Central memory CD4-positive, alpha-beta T cell (primary cell): ENCODE measurements at places on chromosomes 3 and 15.

DNA sequence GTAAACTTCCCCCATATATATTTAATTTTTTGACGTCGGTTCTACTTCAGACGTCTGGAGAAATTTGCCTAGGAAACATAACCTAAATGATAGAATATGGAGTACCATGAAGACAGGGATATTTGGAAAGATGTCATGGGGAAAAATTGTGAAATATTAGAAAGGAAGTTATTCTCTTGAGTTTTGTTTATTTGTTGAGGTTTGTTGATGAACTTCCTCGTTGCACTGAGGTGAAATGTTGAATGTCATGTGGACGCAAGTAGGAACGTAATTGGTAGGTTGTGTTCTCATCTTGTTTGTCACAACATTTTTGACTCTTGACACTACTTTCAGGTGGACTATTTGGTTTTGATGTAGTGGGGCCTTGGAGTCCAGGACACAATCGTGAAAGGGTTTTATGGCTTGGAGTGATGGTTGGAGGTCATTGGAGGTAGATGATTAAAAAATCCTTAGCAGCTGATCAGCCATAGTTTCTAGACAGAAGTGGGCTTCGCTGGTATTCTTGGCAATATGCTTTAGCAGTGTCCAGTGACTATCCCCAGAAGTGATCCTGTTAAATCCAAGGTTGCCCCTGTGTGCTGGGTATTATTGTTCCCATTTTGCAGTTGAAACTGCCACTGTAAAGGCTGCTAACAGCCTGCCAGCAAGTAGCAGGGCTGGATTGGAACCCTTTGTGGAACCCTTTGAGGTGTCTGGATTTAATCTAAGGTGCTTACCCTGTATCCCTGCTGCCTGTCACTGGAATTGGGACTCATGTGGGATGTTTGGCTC, 1.5 kb downstream of the ABHD5 start:
- DNase-seq, result no peak

GRCh38 chr3:110575702-110576101, 495.9 kb upstream of the NECTIN3 start:
- no peak for DNase-seq

DNA sequence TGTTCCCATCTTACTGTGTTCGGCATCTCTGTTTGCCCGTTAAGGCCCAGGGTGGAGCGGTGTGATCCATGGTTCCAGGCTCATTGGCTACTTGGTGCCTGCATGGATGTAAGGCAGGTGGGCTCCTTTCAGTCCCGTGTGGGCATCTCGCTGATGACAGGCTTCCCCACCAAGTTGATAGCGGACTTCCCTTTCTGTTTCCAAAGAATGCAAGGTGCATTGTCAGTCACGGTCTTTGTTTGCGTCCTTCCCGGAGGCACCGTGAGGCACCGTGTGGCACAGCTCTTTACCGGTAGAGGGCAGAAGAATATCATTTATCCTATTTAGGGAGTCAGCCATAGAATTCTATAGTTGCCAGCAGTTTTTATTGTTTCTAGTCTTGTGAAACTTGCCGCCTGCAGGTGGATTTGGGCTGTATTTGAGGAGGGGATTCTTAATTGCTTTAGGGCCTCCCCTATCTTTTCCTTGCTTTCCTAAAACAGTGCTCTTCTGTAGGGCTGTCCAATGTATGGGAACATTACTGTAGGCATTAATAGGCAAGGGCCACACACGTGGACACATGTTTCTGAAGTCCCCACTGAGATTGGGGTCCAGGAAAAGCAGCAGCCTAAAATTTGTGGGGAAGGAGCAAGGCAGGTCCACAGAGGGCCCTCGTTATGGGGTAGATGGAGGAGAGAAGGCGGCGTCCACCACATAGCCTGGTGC, 244.1 kb downstream of the SLCO3A1 start:
- peak; percentile 34 for DNase-seq

- DNase-seq, result no peak
Measured at GRCh38 chr3:39112113-39112512, 4.6 kb downstream of the TTC21A start.

DNA sequence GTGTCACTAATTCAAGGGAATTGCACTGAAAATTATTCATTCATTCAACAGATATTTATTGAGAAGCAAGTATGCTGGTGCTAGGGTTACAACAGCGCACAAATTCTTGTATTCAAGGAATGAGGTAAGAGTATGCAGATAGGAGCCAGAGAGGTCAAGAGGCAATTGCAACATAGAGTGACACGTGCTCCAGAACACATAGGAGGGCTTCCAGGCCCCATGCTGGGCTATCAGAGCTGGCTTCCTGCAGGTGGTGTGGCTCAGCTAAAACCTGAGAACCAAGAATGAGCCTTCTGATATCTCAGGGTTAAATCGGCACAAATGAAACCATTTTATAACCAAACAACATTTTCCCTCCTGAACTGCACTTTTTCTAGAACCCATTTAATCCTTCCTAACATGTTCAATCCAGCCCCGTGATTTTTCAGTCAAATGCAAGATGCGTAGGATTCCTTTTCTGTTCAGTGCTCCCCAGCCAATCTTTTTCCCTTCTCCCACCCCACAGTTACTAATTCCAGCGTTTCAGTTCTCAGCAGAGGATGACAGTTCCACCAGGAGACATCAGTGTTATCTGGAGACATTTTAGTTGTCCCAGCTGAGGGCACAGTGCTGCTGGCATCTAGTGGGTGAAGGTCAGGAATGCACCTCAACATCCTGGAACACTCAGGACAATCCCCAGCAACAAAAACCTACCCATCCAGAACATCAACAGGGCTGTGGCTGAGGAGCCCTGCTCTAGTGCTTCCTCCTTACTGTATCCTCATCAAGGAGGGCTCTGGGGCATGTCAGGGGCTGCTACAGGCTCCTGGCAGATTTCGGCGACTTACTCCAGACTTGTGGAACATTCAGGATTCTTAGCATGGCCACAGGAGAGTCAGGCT, 13.1 kb downstream of the CCR5AS start:
- DNase-seq, result no peak

GRCh38 chr3:54578417-54578816, 349.4 kb downstream of the LRTM1 start:
- DNase-seq, result no peak

DNA sequence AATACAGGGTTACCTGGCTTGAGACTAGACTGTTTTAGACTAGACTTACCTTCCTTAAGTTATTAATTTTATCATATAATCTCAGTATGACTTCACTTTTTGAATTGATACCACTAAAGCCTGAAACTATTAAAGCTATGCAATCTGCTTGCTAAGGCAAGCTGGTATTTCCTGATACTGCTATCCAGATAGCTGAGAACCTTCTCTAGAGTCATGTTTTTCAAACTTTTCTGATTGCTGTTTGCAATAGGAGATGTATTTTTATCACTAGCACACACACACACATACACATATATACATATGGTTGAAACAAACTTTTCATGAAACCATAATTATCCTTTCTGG, 9.3 kb upstream of the MAGI1 start:
- no peak for DNase-seq

GRCh38 chr15:48636511-48636910, 9.0 kb downstream of the FBN1 start:
- no peak for DNase-seq

- DNase-seq, result no peak
Measured at GRCh38 chr15:79261836-79262235, 20.7 kb upstream of the ANKRD34C start.

- no peak for DNase-seq
Measured at GRCh38 chr15:55909036-55909811, 84.2 kb downstream of the NEDD4 start.

DNA sequence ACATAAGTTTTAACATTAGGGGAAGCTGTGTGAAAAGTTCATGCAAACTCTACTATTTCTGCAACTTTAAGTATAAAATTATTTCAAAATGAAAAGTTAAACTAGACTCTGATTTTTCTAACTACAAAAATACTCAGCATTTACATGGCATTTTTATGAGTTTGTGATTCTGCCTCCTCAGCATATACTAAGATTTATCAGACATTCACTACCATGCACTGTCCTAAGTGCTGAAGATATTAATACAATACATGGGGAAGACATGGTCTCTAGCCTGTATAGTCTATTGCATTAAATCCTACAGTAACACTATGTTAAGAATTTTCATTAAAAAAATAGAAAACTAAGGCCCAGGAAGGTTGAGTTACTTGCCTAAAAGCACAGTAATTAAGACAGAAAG, 80.7 kb downstream of the ZNF148 start:
- no peak for DNase-seq

GRCh38 chr3:135491491-135492205, 473.9 kb upstream of the PPP2R3A start:
- DNase-seq, result no peak

DNA sequence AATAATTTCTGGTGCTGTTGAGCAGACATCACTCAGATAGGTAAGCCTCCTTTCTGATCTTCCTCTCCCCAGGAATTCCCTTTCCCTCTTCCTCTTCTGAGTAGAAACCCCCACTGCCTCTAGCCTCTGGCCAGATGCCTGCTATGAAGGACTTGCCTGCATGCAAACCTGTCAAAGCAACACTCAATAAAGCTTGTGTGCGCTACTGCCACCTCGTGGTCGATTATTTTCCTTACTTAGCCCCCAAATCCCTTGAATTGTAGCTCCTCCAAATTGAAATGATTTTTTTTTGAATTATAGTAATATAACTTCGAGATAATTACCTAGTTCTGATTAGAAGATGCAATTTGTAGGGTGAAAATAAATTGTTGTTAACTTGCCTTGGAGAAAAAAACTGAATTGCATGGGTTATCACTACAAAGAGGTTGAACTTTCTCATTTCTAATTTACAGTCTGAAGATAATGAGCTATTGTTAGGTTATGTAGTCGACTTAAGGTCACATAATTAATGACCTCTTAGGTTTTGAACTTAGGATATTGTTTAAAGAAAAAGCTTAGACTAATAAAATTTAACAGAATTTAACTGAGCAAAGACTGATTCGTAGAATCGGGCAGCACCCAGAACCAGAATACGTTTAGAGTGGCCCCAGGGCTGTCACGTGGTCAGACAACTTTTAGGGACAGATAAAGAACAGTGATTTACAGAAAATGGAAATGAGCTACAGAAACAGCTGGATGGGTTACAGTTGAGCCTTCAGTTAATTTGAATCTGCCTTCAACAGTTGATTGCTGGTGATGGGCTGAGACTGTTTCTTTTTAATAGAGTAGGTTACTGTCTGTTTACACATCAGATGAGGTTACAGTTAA, 269.3 kb downstream of the ARPP21 start:
- no peak for DNase-seq

DNA sequence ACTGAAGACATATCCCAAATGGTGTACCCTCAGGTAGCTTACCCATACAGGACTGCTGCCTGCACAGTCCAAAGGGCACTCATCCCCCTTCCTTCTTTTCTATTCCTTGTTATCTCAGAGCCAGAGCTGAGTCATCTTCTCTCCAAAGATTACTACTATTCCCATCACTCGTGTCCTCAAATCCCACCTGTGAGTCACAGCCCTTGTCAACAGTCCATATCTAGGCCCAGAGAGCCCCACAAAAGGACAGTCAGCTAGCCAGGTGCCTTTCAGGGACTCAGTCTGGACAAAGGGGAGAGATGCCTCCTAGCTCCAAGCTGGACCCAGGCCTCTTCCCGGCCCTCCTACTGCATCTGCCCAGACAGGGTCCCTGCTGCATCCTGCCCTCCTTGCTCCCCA, 11.0 kb downstream of the PARP16 start:
- no peak for DNase-seq

DNA sequence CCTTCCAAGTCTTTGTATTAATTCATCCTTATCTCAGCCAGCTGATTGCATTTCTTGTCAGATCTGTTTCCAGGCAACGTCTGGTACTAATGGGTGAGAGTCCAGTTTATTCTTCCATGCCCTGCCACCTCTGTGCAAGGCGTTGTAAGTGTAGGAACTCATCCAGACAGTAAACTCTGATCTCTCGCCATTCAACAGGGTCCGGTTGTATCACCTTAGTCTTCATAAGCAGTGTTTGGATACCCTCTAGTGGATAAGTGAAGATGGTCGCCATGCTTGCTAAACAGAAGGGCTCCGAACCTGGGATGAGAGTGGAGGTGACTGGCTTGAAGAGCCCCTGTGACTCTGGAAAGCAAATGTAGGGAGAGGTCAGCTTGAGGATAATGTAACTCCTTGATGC, 51.6 kb upstream of the CMTM7 start:
- peak; percentile 41 for DNase-seq

GRCh38 chr15:65981837-65982626, 112.7 kb downstream of the RAB11A start:
- DNase-seq, result peak; percentile 21

DNA sequence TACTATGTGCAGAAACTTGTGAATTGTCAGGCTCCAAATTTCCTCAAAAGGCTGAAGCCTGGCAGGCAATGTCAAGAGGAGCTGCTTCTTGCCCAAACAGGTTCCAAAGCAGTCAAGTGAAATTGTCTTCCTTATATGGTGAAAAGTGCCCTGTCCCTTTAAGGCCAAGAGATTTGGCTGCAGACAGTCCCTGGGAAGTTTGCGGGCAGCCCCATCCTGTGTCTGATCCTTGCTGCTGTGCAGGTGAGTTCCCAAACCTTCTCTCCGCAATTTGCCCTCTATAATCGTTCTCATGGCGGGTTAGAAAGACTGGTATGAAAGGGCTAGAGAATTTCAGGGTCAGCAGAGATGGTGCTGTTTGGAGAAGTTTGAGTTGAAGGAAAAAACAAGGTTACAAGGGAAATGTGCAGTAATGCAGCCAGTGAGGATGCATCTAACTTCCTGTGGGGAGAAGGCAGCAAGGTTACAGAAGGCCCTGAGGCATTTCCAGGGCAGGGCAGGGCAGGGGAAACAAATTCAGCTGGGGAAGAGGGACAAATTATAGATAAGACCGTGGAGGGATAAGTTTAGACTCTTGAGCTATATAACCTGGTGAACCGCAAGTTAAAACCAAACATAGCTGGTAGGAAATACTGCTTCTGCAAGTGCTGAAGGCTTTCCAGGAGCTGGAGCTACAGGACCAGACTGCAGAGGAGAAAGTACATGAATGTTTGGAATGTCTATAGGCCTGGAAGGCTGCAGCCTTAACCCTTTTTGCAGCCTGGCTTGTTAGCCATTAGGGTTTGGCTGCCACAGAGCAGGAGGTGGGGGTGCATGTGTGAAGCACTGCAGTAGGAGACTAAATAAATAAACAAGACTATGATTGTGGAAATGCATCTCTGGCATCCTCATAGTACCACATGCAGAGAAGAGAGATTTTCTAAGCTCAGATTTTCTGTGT, 256.2 kb upstream of the IL12A start:
- no peak for DNase-seq

GRCh38 chr3:53616321-53616720, 121.9 kb downstream of the CACNA1D start:
- DNase-seq, result no peak

DNA sequence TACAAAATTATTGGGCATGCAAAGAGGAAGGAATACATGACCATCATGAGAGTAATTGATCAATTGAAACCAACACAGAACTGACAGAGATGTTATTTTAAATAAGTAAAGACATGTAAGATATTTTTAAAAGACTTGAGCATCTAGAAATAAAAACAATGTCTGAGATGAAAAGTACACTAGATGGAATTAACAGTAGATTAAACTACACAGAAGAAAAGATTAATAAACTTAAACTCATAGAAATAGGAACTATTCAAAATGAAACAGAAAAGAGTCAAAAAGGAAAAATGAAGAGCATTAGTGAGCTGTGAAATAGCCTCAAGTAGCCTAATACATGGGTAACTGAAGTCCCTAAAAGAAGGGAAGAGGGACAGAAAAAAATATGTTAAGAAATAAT, 8.5 kb upstream of the ARF4 start:
- DNase-seq, result no peak
